ENCODE measurements at places on chromosomes 1 and 21. TPM values are rescaled to one million over a fixed set of nuclear protein-coding genes. Genes with fewer than 3 reads are reported as not detected.

Gene FUCA1
- total RNA-seq: 4.7 TPM

Gene S100A12
- not detected for total RNA-seq

Gene PTGER3
- total RNA-seq: not detected

Gene ZC3H12A
- total RNA-seq: 29.2 TPM

Gene CFHR4
- not detected for total RNA-seq

Measured in activated naive CD8-positive, alpha-beta T cell treated with anti-CD3 and anti-CD28 coated beads for 36 hours (primary cell).